ENCODE measurements at places on chromosomes 3 and 15. TPM values are rescaled to one million over a fixed set of nuclear protein-coding genes. Genes with fewer than 3 reads are reported as not detected.

The LSAMP gene
- 0.18 TPM for total RNA-seq

The PPP1R14D gene
- total RNA-seq: not detected

The LTF gene
- not detected for total RNA-seq

The GASK1A gene
- total RNA-seq: not detected

The PPCDC gene
- total RNA-seq: 16.2 TPM

The GOLGA6B gene
- total RNA-seq: not detected

The ALS2CL gene
- total RNA-seq: 4.9 TPM

The CHST2 gene
- total RNA-seq: 0.69 TPM

The TP63 gene
- total RNA-seq: 0.37 TPM

The GCNT3 gene
- 153 TPM for total RNA-seq

Measured in A549 treated with CORT108297 at 1 μM for 4 hours (cell line).